Activated naive CD4-positive, alpha-beta T cell treated with anti-CD3 and anti-CD28 coated beads, Interleukin-2, amount 10 ng/mL, durations not matched to agents 7 days and 5 days (primary cell): ENCODE measurements at places on chromosomes 1 and 21.
A peak's percentile ranks its signal among the peaks of the same experiment; 100 is the strongest.

DNA sequence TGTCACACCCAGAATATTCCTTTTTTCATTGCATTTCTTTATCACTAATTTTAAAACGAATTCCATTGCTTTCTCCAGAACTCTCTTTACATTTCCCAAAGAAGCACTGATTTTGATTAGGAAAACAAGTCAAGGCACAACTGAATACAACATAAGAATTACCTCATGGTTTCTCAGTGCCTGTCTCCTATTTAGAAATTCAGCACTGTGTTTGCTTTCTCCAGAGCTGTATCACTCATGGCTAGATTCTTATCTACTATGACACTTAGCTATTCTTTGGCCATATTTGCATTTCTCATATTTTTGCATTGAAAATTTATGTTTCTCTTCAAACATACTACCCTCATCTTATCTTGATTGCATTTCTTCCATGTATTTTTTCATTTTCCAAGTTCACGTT lies 1402.0 kb downstream of the MRPL39 start:
- no peak for DNase-seq

DNA sequence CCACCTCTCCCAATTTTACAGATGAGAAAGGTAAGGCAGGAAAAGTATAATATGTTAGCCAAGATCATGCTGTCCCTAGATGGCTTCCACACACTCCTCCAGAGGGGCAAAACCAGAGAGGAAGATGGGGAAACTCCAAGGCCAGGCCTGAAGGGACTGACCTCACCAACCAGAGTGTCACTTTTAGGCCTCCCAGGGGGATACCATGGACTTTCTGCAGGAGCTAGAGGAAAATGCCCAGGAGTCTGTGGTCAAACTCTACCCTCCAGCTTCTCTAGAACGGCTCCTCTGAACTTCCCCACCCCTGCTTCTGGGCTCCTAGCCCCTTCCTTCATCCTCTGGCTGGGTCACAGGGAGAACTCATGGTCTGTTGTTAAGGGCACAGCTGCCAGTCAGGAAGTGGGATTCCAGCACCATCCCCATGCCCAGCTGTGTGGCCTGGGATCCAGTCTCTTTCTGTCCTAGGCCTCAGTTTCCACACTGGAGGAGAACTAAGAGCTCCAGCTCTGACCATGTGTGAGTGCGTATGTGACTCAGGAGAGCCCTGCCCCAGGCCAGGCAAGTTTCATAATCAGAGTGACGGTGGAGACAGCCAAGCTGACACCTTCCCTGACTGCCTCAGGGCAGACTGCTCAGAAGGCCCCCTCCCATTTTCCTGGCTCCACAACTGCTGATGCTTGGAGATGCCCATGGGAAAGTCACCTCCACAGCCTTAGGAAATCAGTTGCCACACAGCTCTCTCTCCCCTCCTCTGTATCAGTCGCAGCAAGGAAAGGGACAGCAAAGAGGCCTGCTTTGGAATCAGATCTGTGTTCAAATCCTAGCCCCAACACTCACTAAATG lies 1.9 kb downstream of the IGSF8 start:
- no peak for DNase-seq

DNA sequence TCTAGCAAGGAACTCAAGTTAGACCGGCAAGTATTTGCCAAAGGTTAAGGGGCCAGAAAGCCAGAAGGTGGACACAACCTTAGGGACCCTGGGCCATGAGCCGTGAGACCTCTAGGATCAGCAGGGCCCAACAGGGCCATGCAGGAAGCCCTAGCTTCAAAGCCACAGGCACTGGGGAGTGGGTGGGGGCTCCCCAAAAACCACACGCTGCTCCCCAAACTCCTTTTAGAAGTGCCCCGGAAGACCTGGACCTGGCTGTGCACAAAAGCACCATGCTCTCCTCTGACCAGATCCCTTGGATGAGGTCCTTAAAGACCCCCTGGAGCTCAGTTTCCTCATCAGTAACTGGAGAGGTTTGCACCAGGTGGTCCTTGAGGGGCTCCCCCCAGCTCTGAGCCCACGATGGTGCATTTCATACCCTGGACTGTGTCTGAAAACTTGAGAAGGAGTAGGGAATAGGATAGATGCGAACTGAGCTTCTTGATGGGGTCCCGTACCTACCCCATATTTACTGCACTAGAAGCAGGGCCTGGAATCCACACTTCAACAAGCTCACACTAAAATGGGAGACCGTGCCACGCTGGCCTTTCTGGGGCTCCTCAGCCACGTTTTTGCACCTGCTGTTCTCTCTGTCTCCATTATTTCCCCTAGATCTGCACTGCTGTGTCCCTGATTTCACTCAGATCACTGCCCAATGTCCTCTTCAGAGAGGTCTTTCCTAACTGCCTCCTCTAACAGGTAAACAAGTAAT lies 40.6 kb upstream of the LBR start:
- peak; percentile 63 for DNase-seq

GRCh38 chr1:247548092-247548491 lies 842 bp upstream of the GCSAML start:
- no peak for DNase-seq

GRCh38 chr1:73761559-73761958 lies 436.4 kb downstream of the LRRIQ3 start:
- no peak for DNase-seq

- no peak for DNase-seq
These were observed 16.9 kb upstream of the SLAMF9 start for GRCh38 chr1:159970932-159971342.

DNA sequence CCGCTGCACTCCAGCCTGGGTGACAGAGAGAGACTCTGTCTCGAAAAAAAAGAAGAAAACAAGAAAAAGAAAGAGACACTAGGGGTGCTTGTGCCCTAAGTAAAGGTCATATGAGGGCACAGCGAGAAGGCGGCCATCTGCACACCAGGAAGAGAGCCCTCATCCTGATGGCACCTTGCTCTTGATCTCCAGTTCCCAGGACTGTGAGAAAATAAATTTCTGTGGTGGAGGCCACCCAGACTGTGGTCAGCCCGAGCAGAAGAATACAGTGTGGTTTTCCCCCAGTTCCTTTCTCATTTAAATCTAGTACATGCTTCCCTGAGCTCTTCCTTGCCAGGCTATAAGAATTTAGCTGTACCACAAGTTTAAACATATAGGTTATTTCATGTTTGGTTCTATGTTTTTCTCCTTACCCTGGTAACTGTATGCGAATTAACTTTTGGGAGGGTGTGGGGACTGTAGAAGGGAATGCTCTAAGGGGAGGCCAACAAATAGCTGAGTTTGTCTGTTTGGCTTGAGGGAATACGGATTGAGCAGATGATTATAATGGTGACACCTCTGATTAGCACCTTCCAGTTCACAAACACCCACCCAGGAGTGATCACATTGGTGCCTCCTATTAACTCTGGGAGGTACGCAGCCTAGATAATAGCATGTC lies 119.6 kb upstream of the ERRFI1 start:
- DNase-seq: no peak

DNA sequence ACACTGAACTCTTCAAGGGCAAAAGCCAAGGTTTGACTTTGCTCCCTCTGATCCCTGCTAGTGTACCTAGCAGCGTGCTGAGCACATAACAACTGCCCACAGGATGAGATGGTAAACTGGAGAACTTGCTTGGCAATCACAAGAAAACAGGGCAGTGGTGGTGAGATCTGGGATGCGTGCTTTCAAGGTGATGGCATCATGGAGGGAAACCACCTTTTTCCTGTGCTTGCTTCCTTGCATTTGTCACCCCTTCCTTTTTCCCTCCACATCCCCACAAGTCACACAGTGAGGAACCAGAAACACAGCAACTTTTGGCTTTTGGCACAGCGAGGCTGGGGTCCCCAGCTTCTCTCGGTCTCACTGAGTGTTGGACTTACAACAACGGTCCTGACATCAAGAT lies 31.4 kb upstream of the BECN2 start:
- DNase-seq: no peak

GRCh38 chr1:168202941-168203654 lies 22.7 kb upstream of the SFT2D2 start:
- no peak for DNase-seq

DNA sequence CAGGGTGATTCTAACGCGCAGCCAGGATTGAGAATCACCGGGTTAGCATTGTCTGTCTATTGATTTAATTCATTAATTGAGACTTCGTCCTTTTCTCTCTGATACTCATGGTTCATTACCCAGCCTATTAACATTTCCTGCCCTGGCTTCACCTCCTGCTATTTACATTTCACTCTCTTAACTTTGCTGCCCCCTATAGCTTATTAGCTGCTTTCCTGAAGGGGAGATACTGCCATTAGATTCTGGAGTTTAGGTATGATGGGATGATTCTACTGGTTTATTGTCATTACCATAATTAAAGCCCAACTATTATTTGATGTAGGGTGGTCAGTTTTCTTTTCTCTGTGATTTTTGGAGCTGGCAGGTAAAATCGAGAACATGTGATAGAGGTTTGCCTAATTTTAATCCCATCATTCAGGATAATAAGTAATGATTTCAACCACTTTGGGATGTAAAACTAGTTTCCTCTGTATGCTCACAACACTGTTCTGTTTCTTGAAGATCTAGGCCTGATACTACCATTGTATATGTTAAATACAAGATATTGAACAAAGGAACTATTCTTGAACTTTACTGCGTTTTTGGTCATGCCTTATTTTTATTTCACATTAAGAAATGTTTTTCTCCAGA lies 6.4 kb downstream of the PPP2R5A start:
- no peak for DNase-seq

DNA sequence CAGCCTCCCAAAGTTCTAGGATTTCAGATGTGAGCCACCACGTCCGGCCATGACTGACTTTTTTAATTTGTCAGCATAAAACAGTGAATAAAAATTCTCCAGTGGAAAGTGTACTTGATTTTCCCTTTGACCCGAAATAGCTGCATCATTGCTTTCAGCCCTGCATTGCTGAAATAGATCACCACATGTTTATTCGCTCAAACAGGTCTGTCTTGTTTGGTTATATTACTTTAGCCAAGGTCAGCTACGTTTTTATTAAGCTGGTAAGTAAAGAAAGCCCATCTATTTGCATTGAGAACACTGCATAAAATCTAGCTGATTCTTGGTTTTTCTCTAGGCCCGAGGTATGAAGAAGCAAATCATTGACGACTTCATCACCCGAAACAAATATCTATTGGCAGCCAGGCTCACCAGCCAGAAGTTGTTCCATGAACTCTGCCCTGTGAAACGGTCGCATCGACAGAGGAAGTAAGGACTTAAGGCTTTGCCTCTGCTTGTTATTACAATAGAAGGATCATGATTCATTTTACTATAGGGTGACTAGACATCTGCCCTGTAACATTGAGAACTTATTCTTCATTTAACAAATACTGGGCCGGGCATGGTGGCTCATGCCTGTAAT lies 25.6 kb downstream of the AGMAT start:
- no peak for DNase-seq

DNA sequence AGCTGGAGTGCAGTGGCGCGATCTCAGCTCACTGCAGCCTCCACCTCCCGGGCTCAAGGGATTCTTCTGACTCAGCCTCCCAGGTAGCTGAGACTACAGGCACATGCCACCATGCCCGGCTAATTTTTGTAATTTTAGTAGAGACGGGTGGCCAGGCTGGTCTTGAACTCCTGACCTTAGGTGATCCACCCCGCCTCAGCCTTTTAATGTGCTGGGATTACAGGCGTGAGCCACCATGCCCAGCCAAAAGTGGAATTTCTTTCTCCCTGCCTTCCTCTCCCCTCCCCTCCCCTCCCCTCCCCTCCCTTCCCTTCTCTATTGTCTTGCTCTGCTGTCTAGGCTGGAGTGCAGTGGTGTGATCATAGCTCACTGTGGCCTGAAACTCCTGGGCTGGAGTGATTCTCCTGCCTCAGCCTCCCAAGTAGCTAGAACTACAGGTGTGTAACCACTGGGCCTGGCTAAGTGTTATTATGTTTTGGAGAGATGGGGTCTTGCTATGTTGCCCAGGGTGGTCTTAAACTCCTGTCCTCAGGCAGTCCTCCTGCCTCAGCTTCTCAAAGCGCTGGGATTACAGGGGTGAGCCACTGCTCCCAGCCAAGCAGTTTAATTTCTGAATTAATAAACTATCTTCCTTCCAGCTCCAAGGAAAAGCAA lies 10.0 kb upstream of the MACF1 start:
- DNase-seq: no peak

DNA sequence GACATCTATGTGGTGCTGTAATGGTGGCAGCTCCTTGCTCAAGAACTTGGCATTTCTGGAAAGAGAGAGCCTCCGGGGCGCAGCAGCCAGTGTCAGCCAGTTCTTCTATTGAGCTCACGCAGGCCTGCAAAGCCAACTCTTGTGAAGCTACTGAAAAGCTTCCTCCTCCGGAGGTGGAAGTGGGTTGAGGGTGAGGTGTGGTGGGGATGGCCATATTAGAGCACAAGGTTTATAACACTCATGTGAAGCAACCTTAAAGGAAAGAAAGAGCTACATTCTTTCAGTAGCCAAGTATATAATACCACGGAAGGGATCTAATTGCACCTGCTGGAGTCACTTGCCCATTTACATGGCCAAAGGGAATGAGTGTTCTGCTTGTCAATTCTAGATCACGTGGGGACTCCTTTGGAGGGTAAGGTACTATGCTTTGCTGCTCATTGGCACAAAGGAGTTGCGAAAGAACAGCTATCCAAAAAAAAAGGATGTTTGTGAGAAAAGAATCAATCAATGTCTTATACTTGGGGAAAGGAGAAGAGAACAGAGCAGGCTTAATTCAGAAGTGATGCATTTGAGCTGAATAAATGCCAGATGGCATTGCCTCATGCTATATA lies 18.3 kb upstream of the MAP10 start:
- peak; percentile 47 for DNase-seq

GRCh38 chr1:209896346-209896745 lies 41.7 kb upstream of the SYT14 start:
- DNase-seq: no peak

GRCh38 chr1:195082183-195082582 lies 1526.1 kb downstream of the KCNT2 start:
- no peak for DNase-seq

DNA sequence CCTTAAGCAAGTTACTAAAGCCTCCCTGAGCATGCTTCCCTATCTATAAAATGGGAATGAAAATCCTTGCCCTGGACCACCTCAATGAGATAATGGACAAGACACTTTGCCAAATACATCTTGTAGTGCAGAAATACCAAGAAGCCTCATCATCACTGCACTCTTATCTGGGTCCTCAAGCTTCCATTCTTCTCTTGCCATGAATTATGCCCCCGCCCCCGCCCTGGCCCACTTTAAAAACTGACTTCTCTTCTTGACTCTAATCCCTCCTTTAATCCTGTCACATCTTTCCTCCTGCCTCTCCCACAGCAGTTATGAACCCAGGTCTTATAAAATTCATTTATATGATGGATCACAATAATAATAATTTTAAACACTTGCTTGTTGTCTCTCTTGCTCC lies 14.8 kb downstream of the ARHGEF11 start:
- no peak for DNase-seq

- DNase-seq: no peak
These were observed 15.1 kb upstream of the IL22RA1 start for GRCh38 chr1:24157918-24158481.

DNA sequence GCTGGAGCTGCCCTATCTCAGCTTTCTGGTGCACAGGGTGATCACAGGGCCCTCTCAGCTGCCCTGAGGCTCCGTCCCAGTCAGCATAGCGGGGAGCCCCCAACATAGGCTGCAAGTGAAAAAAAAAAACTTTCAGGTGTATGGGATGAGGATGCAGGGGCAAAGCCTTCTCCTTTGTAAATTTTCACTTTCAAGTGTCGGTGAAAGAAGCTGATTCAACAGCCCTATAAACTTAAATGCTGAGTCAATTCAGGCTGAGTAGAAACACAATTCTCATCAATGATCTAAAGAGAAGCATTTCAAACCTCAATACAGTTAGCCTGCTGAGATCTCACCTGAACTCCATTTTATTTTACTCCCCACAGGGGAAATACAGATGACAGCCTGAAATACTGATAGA lies 171.2 kb downstream of the SEC16B start:
- DNase-seq: no peak

GRCh38 chr1:166870584-166870983 lies 5.5 kb downstream of the TADA1 start:
- no peak for DNase-seq
